ENCODE measurements at places on chromosomes 3 and 15. TPM values are rescaled to one million over a fixed set of nuclear protein-coding genes. Genes with fewer than 3 reads are reported as not detected.
A peak's percentile ranks its signal among the peaks of the same experiment; 100 is the strongest.

Gene IL16
- 4.3 TPM for polyA plus RNA-seq

Gene LMAN1L
- polyA plus RNA-seq, result 18.4 TPM

Gene PLSCR2
- not detected for polyA plus RNA-seq

Gene MESP1
- polyA plus RNA-seq, result 9.2 TPM

Gene EFCC1
- 1.4 TPM for polyA plus RNA-seq

Gene SLC30A4
- polyA plus RNA-seq, result 1.4 TPM

Gene DAZL
- not detected for polyA plus RNA-seq

Gene GOLGA8Q
- 0.33 TPM for polyA plus RNA-seq

Gene GOLGA8O
- 0.14 TPM for polyA plus RNA-seq

Gene ANKRD34C
- 0.01 TPM for polyA plus RNA-seq

GRCh38 chr3:180306691-180307090, 270.0 kb upstream of the PEX5L start:
- no peak for DNase-seq

GRCh38 chr3:73384091-73384906, 240.4 kb downstream of the PDZRN3 start:
- DNase-seq, result no peak

GRCh38 chr3:109098079-109098644, 19.8 kb downstream of the MORC1 start:
- no peak for DNase-seq

DNA sequence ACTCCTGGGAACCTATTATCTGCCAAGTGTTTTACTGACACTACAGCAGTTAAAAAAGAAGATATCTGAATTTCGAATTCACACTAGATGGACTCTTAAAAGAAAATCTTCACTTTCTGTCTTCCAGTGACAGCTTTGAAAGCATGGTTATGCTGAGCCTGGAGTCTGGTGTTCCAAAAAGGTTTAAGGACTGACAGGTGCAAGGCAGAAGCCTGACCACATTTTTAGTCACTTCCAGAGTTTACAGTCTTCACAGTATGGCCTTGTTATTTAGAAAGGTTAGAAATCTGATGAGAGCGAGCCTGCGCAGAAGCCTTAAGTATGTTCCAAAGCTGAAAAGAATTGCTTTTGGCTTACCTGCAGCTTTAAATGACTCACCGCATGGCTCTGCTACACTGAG, 59.9 kb downstream of the ETV5 start:
- DNase-seq, result no peak

GRCh38 chr3:101854608-101855304, 5.4 kb downstream of the NFKBIZ start:
- DNase-seq, result no peak

DNA sequence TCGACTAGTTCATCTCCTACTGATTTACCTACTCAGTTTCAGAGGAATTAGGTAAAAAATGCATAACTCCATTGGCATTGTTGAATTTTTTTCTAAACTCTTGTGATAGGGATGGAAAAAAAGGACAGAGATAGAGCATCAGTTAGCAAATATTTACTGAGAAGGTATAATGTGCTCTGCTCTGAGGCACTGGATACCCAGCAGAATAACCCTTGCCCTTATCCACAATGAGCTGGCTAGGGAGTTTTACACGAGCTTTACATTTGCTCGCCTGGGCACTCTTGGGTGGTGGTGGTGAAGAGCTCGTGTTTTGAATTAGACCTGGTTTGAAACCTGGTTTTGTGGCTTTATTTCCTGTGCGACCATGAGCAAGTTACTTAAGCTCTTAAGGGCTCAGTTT, 149.6 kb downstream of the RORA start:
- no peak for DNase-seq

GRCh38 chr15:61474796-61475195, 245.7 kb upstream of the RORA start:
- no peak for DNase-seq

DNA sequence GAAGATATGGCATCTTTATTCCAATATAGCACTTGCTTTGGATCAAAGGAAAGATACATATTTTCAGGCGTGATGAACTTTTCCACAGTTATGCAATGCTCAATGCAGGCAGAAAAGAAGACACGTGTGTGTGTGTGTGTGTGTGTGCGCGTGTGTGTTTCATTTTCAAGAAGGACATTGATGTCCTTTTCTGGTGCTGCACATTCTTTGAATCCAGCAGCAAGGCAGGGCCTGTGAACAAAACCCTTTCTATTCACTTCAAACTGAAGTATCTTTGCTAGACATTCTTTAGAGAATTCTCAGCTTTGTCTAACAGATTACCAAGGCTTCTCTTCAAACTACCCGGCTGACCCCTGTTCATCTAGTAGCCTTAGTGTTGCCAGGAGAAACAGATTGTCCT, 124.6 kb downstream of the CD47 start:
- DNase-seq, result no peak

DNA sequence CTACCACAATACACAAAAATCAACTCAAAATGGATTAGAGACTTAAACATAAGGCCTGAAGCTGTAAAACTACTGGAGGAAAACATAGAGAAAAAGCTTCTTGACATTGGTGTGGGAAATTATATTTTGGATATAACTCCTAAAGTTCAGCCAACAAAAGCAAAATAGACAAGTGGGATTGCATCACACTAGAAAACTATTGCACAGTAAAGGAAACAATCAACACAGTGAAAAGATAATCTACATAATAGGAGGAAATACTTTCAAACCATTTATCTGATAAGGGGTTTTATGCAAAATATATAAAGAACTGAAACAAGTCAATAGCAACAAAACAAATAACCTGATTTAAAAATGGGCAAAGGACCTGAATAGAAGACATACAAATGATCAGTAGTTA, 37.6 kb upstream of the TP63 start:
- DNase-seq, result no peak

- no peak for DNase-seq
Observed at GRCh38 chr15:32119694-32120330, 89.5 kb downstream of the CHRNA7 start.

DNA sequence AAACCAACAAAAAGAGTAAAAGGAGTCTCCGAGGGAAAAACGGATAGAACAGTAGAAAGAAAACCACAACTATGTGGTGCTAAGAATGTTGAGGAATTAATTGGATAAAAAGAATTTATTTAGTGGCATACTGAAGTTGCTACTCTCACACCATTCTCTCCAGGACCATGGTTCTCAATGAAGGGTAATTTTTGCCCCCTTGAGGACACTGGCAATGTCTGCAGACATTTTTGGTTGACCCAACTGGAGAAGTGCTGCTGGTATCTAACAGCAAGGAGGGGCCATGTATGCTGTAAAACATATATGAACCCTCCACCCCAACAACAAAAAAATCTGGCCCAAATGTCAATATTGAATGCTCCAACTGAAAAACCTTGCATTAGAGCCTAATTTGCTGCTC, 85.9 kb upstream of the CSPG5 start:
- no peak for DNase-seq

DNA sequence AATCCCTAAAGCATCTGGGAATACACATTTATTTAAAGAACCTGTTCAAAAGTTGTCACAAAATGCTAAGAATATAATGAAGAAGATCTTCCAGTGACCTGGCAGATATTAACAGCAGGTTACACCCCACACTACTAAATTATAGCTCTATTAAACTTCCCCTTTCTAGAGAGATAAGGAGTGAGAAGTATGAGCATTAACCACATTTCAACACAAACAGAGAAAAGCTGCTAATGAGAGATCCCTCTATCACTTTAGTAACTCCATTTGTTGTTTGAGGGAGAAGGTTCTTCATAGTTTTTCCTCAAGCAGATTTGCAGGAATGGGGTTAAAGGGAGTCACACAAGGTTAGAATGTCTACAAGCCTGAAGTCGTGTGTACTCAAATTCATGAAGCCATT, 3.6 kb downstream of the COL8A1 start:
- no peak for DNase-seq

GRCh38 chr3:69842789-69843188, 103.5 kb downstream of the MITF start:
- peak; percentile 40 for DNase-seq

DNA sequence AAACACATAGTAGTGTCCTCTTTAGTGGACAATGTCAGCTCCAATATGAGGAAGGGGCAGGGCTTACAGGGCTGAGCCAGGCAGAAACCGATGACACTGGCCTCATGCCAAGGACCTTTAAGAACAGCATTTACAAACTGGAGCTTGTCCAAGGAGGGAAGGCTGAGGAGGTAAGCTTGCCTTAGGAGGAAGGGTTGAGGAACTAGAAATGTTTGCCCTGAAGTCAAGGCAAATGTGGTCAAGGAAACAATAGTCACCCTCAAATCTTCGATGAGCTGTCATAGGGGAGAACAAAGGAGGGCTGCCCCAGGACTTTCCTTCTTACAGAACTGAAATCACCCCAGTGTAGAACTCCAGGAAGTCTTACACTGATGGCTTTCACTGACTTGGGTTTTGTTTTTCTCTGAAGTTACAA, 136.4 kb downstream of the LIPC start:
- DNase-seq, result no peak

- DNase-seq, result no peak
Observed at GRCh38 chr3:78129707-78130106, 1089.8 kb downstream of the ROBO2 start.

DNA sequence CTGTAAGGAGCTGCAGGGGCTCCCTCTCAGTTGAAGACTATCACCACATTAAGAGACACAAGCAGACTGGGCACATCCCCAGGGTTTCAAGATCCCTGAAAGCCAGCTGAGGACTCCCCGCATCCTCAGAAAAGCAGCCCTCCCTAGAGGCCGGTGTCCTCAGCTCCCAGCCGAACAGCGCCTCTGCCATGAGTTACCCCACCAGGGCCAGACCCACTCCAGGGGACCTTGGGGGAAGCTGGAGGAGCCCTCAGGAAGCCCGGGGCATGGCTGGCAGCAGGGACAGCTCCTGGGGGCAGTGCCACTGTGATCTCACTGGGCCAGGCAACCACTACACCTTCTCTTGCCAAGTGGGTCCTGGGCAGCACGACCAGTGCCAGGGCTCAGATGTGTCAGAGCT, 8.1 kb downstream of the KLF15 start:
- DNase-seq, result no peak

GRCh38 chr3:32571192-32571485, 481 bp upstream of the DYNC1LI1 start:
- DNase-seq, result no peak

All from heart right ventricle (tissue), 16 donors.